ENCODE measurements at places on chromosomes 12 and 14.

- DNase-seq, result no peak
Measured at GRCh38 chr12:59845293-59845692, 249.5 kb downstream of the SLC16A7 start.

- no peak for DNase-seq
Measured at GRCh38 chr14:63891148-63891975, 38.6 kb downstream of the SYNE2 start.

DNA sequence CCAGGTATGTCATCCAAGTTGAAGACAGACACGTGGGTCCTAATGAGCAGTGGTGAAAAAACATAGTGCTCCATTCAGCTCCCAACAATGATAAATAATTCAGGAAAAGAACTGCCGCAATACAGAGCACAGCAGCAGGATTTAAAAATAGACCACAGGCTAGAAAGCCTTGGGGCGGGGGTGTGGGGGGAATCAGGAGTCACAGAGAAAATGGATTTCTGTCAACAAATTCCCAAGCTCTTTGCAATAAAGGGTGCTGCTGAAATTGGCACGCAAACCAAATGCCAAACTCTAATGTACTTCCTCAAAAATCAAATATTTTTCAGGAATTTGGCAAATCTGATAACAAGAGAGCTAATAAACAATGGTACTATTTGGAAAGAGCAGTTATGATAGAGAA, 58.6 kb downstream of the R3HDM2 start:
- peak; percentile 38 for DNase-seq

DNA sequence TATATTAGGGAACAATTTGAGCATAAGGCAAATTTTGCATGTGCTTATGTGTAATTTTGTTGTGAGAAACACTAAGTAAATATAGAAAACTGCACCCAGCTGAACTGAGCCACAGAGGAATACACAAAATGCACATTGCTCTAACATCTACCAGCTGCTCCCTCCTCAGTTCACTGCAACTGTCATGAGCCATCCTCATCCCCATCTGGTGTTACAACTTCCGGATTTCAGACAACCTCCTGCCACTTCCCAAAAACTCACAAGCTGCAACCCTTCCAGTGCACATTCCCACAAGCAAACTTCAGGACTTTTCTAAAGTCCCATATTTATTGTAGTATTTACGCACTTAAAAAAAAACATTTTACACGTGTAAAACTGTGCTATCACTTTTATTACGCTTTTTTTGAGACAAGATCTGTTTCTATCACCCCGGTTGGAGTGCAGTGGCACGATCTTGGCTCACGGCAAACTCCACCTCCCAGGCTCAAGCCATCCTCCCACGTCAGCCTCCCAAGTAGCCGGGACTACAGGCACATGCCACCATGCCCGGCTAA, 169.1 kb upstream of the TBX3 start:
- no peak for DNase-seq

GRCh38 chr12:109538191-109538863, 35.0 kb downstream of the MMAB start:
- DNase-seq, result no peak

DNA sequence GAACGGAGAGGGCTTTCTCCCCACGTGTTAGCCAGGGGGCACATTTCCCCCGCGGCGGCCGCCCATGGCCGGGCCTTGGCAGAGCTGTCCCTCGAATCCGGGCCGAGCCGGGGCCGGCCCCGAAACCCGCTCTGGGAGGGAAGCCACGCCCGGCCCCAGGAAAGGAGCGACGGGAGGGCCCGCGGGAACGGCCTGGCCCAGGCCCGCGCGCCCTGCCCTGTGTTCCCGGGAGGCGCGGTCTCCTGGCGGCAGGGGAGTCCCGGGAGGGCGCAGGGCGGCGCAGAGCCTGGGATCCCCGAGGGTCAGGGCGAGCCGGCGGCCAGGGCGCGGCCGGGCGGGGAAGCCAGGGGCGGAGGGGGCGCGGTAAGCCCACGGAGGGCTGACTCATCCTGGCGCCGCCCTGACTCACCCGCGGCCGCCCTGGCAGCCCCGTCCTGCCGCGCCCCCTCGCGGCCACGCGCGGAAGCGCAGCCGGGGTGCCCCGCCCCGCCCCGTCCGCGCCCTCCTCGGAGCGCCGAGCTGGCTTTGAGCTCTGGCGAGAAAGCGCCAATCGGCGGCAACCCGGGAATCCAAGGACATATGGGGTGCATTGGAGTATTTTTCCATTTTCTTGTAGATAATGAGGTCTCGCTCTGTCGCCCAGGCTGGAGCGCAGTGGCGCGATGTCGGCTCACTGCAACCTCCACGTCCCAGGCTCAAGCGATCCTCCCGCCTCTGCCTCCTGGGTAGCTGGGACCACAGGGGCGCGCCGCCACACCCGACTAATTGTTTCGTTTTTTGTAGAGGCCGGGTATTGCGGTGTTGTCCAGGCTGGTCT, 31.8 kb upstream of the PLEKHG6 start:
- DNase-seq, result peak; percentile 85

GRCh38 chr12:48686615-48687334, 4.7 kb upstream of the KANSL2 start:
- DNase-seq, result no peak

- no peak for DNase-seq
Measured at GRCh38 chr12:97681612-97682504, 219.3 kb downstream of the RMST start.

DNA sequence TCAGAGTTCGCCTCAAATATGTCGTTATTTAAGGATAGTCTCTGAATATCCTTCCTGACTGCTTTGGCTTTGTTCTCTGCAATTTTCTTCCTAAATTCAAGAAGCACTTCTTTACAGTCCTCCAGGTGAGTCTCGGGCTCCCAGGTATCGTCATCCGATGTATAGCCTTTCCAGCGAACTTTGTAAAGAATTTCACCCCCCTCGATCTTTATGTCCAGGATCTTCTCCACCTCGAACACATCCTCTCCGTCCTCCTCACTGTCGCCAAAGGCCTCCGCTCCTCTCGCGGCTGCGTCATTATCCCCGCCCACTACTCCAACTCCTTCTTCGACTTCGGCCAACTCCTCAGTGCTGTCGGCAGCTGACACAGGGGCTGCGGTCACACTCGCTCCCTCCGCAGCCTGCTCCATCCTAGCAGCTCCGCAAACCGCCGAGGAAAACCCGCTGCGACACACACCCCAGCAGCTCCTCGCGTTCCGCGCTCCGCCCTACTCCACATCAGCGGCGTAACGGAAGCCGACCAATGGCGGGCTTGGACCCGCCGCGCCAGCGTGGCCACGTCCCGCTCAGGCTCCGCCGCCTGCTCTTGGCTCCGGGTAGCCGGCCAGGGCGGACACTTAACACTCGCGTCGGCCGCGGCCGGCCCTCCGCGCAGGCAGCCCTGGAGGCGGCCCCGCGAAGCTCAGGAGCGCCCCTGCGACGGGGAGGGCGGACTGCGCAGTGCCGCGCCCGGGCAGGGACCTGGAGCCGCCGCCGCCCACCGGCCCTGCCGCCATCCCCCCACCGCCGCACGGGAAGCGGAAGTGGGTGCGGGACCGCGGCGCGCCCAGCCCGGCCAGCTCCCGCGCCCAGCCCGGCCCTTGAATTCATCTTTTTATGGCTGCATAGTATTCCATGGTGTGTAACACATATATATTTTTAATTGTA, 4.1 kb downstream of the CD163L1 start:
- peak; percentile 71 for DNase-seq

DNA sequence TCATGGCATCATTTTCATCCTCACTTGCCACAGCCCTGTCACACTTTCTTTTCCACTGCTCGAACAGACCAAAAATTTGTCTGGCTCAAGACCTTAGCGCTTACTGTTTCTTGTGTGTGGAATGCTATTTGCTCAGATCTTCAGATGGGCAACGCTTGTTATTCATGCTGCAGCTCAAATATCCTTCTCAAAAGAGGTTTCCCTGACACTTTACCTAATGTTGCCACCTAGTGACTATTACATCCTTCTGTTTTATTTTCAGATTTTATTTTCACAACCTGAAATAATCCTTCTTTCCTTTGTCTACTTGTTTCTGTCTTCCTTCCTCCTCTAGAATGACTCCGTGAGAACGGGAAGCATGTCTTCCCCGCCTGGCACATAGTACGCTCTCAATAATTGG, 5.6 kb downstream of the FBXO33 start:
- DNase-seq, result peak; percentile 51

- DNase-seq, result no peak
Measured at GRCh38 chr12:104684884-104685283, 228.1 kb downstream of the CHST11 start.

- DNase-seq, result peak; percentile 85
Measured at GRCh38 chr14:36068777-36069534, 107.6 kb downstream of the PTCSC3 start.

GRCh38 chr12:94135896-94136295, 12.5 kb upstream of the PLXNC1 start:
- DNase-seq, result no peak

GRCh38 chr14:95527387-95528002, 7.4 kb upstream of the GLRX5 start:
- DNase-seq, result peak; percentile 84

DNA sequence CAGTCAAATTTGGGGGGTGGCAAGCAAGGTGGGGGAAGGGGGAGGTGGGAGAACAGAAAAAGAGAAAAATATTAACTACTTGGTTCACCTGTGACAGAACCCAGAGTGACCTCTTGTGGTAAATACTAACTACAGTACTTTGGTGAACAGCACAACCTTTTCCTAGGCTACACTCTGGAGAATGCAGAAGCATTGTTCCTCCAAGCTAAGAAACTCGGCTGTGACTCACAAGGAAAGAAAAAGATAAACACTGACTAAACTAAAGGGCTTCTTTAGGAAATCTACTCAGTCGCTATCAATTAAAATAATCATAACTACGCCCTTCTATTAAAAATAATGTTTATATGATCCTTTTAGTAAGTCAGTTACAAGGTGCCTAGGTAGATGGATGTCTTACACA, 5.4 kb downstream of the KCNH5 start:
- peak; percentile 53 for DNase-seq

DNA sequence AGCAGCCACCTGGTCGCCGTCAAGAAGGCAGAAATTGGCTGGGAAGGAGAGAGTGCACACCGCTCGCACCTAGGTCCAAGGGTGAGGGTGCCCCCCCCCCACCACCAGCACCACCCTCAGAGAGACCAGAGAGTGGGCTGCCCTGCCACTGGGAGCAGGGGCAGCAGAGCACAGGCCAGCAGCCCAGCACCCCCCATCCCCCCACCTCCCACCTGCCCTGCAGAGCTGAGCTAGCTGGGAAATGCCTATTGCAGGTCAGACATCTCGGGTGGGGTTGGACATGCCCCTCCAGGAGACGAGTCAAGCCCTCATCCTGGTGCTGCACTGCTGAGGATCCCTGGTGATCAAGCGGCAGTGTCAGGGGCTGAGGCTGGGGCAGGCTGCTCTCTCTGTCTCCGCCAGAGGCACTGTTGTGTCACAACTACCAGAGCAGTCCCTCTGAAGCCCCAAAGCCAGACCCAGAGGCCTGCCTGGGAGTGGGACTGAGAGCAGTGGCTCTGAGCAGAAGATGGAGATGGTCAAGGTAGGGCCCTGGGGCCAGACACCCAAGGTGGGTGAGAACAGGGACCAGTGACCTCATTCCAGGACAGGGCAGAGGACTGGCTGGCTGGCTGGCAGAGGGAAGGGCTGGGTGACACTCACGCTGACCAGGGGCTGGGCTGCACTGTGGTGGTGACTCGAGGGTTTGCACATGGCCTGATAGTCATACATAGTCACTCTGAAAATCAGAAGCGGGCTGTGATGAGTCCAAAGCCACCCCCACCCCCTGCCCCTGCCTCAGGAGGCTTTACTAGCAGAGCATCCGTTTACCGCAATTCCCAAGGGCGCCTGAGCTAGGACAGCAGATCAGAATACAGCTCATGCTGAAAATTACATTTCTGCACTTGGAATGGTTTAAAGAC, 19.7 kb upstream of the LRTM2 start:
- peak; percentile 60 for DNase-seq

DNA sequence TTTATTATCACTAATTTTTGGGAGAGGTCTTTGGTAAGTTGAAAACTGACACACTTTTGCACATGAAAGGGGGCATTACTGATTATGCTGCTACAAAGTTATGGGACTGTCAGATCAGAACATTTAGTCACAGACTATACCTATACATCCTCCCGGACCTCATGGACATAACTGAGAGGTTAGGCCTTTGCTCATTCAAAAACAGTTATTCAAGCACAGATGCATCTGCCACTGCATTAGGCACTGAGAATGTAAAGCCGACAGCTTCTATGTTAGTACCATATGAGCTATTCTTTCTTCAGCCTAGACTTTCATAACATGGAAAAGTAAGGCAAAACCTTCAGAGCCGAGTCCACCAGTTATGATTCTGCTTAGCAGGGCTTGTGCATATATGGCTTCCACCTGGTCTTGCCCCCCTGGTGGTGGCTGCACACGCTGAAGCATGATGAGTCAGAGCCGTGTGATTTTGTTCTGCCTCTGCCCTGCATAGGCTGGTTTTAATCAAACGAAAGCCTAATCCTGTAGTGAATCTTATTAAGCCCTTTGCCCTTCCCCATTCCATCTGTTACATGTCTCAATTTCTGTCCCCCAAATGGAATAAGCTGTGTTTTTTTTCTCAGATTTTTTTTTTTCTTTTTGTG, 21.8 kb upstream of the RNU6-8 start:
- peak; percentile 67 for DNase-seq

DNA sequence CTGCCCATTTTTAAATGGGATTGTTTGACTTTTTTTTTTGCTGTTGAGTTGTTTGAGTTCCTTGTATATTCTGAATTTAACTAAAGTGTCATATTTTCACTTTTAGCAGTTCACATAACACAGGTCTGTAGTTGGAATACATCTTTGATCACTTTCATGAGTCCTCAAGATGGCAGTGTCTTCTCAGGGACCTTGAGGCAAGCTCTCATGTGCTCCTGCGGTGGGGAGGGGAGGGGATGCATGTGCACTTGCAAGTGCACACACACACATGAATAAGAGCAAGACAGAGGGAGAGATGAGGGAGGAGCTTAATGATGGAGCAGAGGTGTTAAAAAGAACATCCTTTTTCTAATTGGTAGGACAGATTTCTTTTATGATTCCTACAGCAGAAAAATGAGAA, 291.4 kb upstream of the OR4E1 start:
- DNase-seq, result no peak

DNA sequence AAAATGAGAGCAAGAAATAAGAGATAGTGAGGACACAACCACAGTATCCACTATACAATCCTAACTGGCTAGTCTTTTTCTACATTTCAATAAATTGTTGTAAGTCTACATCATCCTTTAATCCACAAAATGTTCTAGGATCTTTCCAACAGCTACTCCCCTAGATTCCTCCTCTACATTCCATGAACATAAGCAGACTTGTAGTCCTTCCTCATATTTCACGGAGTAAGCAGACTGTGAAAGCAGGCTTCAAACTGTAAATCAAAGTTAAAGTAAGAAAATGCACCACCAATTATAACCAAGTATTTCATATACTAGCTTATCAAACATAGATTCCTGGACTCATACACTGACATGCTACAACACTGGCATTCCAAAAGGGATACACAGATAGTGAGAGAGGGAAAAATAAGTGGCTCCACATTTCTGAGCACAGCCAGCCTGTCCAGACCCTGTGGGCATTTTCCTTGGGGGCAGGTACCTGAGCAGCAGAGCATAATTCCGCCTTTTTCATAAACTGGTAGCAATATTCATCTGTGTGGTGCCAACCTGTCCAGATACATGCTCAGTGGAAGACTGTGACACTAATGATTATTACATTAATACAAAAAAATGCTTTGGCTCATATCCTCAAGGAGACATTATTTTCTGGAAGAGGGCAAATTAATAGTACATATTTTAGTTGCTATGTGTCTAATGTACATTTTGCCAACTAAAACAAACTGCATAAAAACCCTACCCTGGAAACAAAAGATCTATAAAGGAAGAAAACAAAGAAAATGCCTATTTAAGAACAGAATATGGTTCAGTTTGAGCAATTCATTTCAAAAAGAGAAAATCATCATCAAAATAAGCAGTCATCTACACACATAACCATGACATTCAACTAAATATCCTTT, 113.3 kb upstream of the FSCB start:
- DNase-seq, result no peak
